ENCODE measurements at places on chromosomes 3 and 15.

DNA sequence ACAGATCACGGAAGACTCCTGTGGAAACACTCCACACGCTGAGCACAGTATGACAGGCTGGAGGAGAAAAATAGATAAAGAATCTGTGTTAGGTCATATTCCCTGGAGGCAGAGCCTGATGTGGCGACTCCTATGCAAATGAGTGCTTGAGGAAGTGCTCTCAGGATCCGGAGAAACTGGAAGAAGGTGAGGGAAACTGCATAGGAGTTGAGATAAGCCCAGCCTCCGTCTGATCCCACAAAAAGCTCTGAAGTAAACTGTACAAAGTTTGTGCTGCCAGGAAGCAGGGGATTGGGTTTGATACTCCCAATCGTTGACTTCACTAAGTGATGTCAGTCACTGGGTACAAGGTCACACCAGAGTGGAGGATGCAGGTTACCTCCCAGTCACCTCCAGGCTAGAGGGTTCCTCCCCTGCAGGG is 33.4 kb downstream of the OSBPL10 start:
- no peak for DNase-seq

GRCh38 chr3:130601442-130601971 is 84.5 kb downstream of the COL6A6 start:
- DNase-seq, result no peak

DNA sequence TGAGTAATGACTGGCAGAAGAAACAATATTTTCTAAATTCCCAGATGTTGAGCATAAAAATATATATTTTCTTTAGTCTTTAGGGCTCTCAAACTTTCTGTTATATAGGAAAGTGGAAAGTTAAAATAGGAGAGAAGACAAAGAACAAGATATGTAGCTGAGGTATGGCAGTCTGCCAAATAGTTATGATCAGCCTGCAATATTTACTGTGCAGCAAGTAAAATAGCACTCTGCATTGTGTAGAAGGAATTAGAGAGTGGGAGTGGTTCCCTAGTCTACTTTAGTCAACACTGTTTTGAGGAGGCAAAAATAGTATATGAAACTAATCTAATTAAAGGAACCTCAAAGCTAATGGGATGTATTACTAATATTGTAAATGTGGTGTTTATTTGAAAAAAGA is 978.1 kb upstream of the ALCAM start:
- DNase-seq, result no peak

DNA sequence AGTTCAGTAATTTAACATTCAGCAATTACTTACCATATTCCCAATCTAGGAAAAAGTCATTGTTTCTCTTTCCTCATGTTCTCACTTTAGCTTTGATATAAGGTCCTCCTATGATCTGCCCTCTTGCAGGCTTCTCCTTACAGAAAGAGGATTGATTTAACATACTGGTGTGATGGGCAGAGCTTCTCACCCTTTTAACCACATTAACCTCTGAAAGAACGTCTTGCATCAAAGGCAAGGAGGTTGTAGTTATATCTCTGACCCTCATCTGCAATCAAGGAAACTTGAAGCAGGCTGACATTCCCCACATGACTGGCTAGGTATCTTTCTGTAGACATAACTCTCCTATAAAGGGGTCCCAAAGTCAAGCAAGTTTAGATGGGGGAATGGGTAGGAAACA is 39.5 kb downstream of the BTLA start:
- DNase-seq, result no peak

- DNase-seq, result no peak
Measured at GRCh38 chr3:70982700-70983140, 600.8 kb downstream of the FOXP1 start.

DNA sequence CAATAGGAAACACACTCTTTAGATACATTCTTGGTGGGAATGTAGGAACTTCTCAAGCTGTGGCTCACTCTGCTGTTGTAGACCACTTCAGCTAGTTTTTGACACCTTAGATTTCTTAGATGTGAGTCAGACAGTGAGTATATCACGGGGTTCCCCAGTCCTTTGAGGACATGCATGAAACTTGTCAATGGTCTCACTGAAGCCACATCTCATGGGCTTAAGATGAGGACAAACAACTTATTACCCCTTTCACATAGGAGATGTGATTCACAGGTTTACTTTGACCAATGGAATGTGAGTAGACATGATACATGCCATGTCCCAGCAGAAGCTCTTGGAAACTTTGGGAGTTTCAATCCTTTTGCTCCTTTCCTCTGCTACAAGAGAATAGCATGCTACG is 325.5 kb downstream of the CHST2 start:
- no peak for DNase-seq

- no peak for DNase-seq
Measured at GRCh38 chr15:40937762-40938535, 8.8 kb downstream of the DLL4 start.

GRCh38 chr15:61824291-61824690 is 236.0 kb downstream of the VPS13C start:
- DNase-seq, result no peak

GRCh38 chr3:115204475-115204874 is 57.4 kb upstream of the ZBTB20 start:
- no peak for DNase-seq

DNA sequence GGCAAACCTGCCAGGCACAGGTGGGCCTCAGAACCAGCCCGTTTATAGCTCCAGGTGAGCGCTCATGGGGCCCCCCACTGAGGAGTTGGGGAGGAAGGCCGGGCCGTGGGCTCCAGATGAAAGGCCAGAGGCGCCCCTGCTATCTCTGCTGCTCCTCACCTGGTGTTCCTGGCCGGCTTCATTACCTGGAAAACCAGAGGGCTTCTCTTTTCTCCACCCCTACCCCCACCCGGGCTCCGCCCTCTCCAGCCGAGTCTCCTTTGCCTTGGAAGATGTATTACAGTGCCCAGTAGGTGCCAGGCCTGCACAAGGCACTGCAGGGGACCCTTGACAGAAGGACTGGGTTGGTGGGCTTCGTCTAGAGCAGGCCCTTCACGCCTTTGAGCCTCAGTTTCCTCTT is 111.4 kb downstream of the WNT7A start:
- no peak for DNase-seq

DNA sequence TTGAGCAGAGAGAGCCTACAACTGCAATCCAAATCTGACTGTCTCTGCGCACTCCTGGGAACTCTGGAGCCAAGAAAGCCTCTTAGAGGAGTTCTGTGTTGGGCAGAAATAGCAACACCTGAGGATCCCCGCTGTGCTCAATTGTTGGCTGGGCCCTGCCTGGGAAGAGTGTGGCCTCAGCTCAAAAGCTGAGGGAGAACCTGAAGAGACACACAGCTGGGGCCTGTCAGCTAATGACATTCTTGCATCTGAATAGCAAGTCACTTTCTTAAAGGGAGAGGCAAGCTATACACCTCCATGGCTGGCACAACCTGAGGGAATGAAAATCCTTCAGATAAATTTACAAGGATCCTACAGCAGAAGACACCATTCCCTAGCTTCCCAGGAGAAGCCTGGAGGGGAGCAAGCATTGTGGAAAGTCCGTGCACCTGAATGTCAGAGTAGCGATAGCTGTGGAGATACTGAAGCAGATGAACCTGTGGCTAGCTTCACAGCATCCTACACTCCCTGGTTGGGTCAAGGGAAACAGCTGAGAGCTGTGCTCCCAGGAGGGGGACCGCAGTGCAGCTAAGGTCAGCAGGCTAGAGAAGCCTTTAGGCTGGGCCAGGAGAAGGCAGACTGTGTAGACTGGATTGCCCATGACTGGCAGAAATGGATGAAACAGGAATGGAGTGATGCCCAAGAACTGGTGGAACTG is 159.9 kb upstream of the PFN2 start:
- DNase-seq, result no peak

DNA sequence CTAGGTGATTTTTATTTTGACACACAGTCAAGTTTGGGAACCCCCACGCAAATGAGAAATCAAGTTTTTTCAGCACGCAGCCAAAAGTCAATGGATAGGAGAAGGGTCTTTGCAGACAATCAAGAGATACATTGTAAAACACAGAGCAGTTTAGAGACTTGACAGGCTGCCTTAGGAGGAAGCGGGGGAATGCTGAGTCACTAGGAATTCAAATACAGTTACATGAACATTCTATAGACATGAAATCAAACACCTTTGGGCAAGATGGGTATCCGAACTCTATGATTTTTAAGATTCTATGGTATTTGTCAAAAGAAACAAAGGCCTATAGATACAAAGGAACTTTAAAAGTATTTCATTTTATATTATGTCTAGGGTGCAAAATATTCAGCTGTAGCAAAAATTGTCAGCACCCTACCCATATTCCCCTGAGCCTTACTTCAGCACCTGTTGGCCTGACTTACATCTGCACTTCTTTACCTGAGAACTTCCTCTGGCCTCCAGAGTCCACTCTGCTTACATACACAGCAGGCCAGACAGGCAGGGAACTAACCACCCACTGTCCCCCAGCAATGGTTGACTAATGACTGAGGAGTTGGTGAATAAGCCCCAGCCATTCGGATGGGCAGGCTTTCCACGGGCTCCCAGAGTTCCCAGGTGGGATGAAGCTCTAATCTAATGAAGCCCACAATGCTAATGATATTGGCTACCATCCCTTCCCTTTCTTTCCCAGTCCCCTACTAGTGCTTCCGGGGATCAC is 289.3 kb upstream of the RORA start:
- no peak for DNase-seq

- DNase-seq, result no peak
Measured at GRCh38 chr3:184954251-184954650, 142.3 kb downstream of the VPS8 start.

- no peak for DNase-seq
Measured at GRCh38 chr3:52532517-52532837, 1.2 kb downstream of the NT5DC2 start.

DNA sequence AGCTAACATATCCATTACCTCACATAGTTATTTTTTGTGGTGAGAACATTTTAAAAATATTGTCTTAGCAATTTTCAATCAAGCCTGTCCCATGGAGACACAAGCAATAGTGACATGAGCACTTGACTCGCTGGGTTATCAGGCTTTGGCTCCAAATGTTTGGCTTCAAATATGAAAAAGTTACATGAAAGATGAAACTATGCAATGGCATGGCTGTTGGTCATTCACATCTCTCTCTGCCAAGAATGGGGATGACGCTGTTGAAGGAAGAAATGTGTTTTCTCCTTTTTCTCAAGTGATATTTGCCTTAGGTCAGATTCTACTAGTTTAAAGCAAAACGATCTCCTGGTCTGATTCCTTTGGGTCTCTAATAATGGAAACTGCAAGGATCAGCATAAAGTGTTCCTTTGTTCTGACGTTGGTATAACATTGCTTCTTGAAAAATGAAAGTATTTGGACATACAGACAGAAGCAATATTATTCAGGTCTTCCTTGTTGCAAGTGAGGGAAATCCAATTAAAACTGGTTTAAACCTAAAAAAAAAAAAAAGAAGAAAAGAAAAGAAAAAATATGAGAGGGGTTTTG is 71.2 kb downstream of the SSUH2 start:
- no peak for DNase-seq

DNA sequence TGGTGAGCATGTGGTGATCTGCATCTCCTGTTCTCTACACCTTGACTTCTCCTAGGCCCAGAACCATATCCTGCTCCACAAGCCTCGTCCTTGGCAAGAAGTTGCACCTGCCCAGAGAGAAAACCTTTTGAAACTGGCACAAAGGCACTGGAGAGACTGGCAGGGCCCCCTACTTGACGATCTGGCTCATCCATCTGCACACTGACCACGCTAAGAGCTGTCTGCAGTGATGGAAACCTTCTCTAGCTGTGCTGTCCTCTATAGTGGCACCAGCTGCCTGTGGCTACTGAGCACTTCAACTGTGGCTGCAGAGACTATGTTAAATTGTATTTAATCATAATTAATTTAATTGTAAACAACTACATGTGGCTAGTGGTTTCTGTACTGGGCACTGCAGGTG is 26.2 kb upstream of the SRP14 start:
- no peak for DNase-seq

- DNase-seq, result no peak
Measured at GRCh38 chr3:115617591-115617990, 5.7 kb upstream of the GAP43 start.

GRCh38 chr15:27993996-27994780 is 104.9 kb downstream of the OCA2 start:
- DNase-seq, result no peak

- no peak for DNase-seq
Measured at GRCh38 chr15:95215017-95215416, 983.7 kb downstream of the MCTP2 start.

- DNase-seq, result no peak
Measured at GRCh38 chr3:138889792-138890191, 55.1 kb upstream of the PIK3CB start.

- DNase-seq, result peak; percentile 55
Measured at GRCh38 chr3:69288161-69288895, 97.6 kb downstream of the FRMD4B start.

GRCh38 chr3:169179321-169179720 is 484.2 kb downstream of the MECOM start:
- DNase-seq, result no peak

- DNase-seq, result no peak
Measured at GRCh38 chr3:3080309-3080708, 29.9 kb downstream of the IL5RA start.

GRCh38 chr15:49852756-49853155 is 231.9 kb downstream of the DTWD1 start:
- DNase-seq, result no peak

DNA sequence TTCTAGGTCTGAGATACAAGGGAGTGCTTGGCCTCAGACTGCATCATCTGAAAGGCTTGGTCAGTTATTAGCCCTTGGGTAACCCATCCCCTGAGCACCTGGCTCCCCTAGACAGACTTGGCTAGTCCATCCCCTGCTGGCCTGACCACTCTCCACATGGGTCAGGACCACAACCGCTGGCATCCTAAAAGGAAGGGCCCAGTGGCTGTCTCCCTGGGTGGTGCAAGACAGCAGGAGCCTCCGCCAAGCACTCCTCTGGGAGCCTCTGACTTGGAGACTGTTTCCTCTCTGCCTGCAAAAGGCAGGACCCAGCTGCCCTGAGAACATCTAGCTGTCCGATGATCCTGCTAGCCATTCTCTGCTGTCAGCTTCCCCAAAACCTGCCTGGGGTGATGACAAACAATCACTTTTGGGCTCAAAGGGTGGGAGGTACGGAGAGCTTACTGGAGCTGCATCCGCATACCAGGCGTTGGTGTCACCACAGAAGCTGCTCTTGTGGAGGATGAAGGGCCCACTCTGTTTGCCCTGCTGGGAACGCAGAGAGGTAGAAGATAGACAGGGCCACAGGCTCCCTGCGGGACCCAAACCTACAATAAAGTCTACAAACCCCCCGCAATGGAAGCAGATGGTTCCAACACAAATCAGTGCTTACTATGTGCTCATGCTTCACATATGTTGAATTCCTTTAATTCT is 108.0 kb upstream of the PRR20G start:
- no peak for DNase-seq

- DNase-seq, result no peak
Measured at GRCh38 chr15:48533982-48534381, 111.5 kb downstream of the FBN1 start.

DNA sequence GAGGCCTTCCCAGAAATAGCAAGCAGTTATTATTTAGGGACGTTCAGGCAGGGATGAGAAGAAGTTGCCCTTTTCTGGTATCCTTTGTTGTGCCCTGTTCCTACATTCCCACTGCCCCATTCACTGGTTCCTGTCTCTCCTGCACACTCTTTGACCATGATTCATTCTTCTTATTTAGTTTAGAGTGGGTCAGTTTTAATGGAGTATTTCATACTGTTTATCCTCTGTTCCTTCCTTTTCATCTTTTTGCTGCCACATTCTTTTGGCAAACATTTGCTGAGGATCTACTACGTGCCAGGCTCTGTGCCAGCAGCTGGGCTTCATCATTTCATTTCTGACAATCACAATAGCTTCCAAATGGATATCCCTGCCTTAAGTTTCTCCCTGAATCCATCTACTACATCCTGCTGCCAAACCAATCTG is 11.8 kb upstream of the EID1 start:
- DNase-seq, result no peak

Measured in NCI-H2227 treated with DMSO at 0.1 percent for 48 hours (cell line).